ENCODE measurements at places on chromosomes 1 and 21. TPM values are rescaled to one million over a fixed set of nuclear protein-coding genes. Genes with fewer than 3 reads are reported as not detected.

- H3K4me3 ChIP-seq, result no peak overlapping the region
- DNase-seq, result peak; percentile 75
- H3K27me3 ChIP-seq, result no peaks in the 10 kb centered on the region
- peak overlapping the region; percentile 53 for H3K27ac ChIP-seq
- H3K4me1 ChIP-seq, result peaks cover 7% of the 10 kb centered on the region
Observed at GRCh38 chr1:37682334-37682987, 9.9 kb upstream of the CDCA8 start.

DNA sequence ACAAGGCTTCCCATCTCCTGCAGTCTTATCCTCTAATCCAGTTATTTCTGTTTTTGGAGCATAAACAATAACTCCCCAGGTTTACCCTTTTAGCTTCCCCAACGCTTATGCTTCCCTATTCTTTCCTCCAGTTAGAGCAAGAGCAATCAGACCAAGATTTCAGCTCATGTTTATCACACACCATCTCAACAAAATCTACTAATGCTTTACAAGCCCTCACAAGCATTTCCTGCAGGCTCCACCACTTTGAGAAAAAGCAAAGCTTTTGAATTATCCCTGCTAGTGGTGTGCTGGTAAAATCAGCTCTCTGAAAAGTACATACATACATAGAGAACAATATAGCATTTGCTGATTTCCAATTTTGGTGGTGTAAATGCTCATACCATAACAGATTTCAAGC is 92.9 kb downstream of the EDEM3 start:
- peaks cover 22% of the 10 kb centered on the region for H3K27me3 ChIP-seq
- no peaks in the 10 kb centered on the region for H3K36me3 ChIP-seq
- no peak overlapping the region for H3K4me3 ChIP-seq

CAPN8 gene
- polyA plus RNA-seq, result not detected

DNA sequence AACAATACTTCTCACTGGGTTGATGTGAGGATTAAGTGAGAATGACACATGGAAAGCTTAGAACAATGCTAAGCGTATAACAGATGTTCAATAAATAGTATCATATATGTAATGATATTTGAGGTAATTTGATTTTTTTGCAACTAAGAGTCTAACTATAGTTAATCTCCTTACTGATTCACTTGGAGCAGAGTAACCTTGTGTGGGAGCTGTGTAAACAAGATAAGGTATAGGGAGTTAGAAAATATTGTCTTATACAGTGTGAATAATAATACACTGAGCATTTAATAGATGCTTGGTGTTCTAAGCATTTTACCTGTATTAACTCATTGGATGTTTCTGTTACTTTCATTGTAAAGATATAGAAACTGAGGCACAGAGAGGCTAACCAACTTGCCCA is 15.9 kb downstream of the RALGPS2 start:
- H3K4me3 ChIP-seq, result no peak overlapping the region
- H3K27ac ChIP-seq, result peak overlapping the region; percentile 83
- peaks cover 71% of the 10 kb centered on the region for H3K4me1 ChIP-seq
- H3K27me3 ChIP-seq, result no peaks in the 10 kb centered on the region
- H3K36me3 ChIP-seq, result peaks cover 49% of the 10 kb centered on the region

DNA sequence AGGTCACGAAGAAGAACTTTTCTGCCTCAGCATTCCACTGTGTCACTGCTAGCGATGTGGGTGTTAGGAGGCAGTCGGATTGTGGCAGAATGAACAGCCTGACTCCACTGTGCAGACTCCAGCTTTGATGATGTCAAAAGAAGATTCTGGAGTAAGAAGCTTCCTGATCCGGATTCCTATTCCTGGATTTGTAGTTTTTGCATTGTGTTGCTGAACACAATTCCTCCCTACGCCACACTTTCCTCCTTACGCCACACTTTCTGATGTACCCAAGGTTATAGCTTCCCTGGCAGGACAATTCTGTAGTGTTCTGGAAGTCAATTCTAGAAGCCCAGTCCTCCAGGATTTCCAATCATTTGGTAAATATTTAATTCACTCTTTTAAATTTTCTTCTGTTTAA is 665.2 kb upstream of the ADGRL2 start:
- no peak overlapping the region for H3K4me3 ChIP-seq
- no peak for DNase-seq
- no peaks in the 10 kb centered on the region for H3K27me3 ChIP-seq
- no peaks in the 10 kb centered on the region for H3K4me1 ChIP-seq
- no peak overlapping the region for H3K27ac ChIP-seq
- H3K36me3 ChIP-seq, result no peaks in the 10 kb centered on the region

GRCh38 chr1:21782349-21782867 is 541 bp downstream of the USP48 start:
- peaks cover 46% of the 10 kb centered on the region for H3K4me1 ChIP-seq
- H3K36me3 ChIP-seq, result no peaks in the 10 kb centered on the region
- H3K4me3 ChIP-seq, result peak overlapping the region; percentile 99
- H3K27me3 ChIP-seq, result peaks cover 10% of the 10 kb centered on the region
- peak; percentile 51 for DNase-seq

GRCh38 chr1:214264976-214265375 is 16.0 kb upstream of the SMYD2 start:
- H3K4me3 ChIP-seq, result no peak overlapping the region
- no peak overlapping the region for H3K27ac ChIP-seq
- no peak for DNase-seq

DNA sequence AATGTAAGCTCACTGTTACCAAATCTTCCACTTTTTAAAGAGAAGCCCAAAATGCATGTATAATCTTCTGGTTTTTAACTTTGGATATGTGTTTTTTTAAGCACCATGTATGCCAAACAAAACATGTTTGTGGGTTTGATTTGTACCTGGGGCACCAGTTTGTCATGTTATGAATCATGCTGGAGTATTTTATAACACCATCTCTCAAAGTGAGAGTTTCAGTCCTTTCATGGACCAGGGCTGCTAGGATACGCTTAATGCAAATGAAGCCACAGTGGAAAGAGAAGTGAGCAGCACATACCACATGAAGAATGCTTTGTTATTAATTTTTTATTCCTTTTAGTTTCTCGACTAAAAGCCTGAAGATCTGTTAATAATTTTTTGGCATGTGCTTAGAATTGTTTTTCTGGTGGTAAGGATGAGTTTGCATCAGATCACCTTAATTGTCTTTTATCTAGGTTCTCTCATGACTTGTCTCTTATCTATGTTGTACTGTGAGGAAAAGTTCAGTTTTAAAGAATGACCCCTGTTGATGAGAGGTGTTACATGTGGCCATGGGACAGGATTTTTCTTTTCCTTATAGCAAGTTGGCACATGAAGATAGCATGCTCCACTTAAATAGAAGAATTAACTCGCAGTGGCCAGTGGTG is 2.0 kb upstream of the RABGAP1L start:
- DNase-seq, result no peak
- peaks cover 48% of the 10 kb centered on the region for H3K4me1 ChIP-seq
- H3K4me3 ChIP-seq, result peak overlapping the region; percentile 99
- H3K27ac ChIP-seq, result peak overlapping the region; percentile 21

NBPF26 gene
- polyA plus RNA-seq, result 7.4 TPM

RAB7B gene
- not detected for polyA plus RNA-seq

DNA sequence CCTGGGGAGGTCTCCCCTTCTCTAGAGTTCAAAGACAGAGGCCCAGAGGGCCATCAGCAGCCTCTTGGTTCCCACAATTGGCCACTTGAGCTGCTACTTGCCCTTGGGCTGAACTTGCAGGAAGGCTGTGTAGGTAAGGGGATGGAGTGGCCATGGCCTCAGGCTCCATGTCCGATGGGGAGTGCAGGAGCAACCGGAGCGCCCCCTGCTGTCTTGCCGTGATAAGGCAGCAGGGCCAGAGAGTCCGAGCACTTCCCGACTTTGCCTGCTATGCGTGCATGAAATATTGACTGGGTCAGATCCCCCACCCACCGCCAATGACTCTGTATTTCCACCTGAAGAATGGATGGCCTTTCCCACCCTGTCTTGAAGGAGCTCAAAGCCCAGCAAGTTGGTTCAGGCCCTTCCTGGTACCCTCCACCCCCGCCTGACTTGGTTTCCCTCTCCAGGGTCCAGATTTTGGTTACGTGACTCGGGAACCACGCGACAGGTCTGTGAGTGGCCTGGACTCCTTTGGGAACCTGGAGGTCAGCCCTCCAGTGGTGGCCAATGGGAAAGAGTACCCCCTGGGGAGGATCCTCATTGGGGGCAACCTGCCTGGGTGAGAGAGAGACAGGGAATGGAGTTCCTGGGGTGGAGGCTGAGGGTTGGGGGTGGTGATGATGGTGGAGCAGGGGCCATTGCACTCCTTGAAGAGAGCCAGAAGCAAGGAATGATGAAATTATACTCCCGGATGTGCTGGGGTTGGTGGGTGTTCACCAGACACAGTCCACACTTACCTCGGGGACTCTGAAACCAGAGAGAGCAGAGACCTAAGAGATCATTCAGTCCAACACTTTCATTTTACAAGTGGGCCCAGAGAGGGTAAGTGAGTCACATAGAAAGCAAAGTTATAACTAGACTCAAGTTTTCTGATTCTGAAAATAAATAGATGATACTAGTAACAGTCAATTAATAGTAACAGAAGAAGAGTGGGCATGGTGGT is 25.6 kb downstream of the PADI3 start:
- H3K27ac ChIP-seq, result no peak overlapping the region
- no peak for DNase-seq
- no peaks in the 10 kb centered on the region for H3K36me3 ChIP-seq
- peaks cover 16% of the 10 kb centered on the region for H3K27me3 ChIP-seq

DNA sequence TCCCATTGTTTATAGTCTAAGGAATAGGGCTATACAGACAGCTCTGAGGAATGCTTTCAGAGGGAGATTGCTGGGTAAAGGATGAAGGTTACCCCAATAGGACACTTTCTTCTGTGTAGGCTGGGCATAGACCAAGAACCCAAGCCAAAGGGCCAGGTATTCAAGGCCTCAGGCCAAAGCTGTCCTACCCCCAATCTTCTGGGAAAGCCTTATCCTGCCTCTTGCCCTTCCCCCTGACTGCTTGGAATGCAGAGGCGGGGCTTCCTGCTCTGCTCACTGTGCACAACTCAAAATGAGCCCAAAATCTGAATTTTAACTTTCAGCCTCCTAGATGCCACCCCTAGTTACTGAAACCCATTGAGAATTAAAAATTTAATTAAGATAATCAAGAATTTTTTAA is 2.2 kb downstream of the OR10Z1 start:
- H3K36me3 ChIP-seq, result no peaks in the 10 kb centered on the region
- no peaks in the 10 kb centered on the region for H3K4me1 ChIP-seq
- no peak for DNase-seq

- no peak overlapping the region for H3K27ac ChIP-seq
- H3K36me3 ChIP-seq, result no peaks in the 10 kb centered on the region
- no peak overlapping the region for H3K4me3 ChIP-seq
- no peaks in the 10 kb centered on the region for H3K4me1 ChIP-seq
- no peak for DNase-seq
- H3K27me3 ChIP-seq, result no peaks in the 10 kb centered on the region
Observed at GRCh38 chr1:195962051-195962450, 646.2 kb downstream of the KCNT2 start.

SPRR3 gene
- not detected for polyA plus RNA-seq

GRCh38 chr1:61125263-61125662 is 42.9 kb downstream of the NFIA start:
- H3K4me3 ChIP-seq, result no peak overlapping the region
- H3K27me3 ChIP-seq, result peaks cover 14% of the 10 kb centered on the region
- H3K36me3 ChIP-seq, result no peaks in the 10 kb centered on the region
- H3K27ac ChIP-seq, result no peak overlapping the region
- DNase-seq, result no peak

AZIN2 gene
- polyA plus RNA-seq, result 0.87 TPM

GRCh38 chr1:241992734-241993133 is 6.2 kb downstream of the MAP1LC3C start:
- no peaks in the 10 kb centered on the region for H3K36me3 ChIP-seq
- peaks cover 29% of the 10 kb centered on the region for H3K27me3 ChIP-seq
- no peak for DNase-seq
- no peaks in the 10 kb centered on the region for H3K4me1 ChIP-seq

KRTAP8-1 gene
- polyA plus RNA-seq, result not detected

OR2T29 gene
- 0.26 TPM for polyA plus RNA-seq

GRCh38 chr1:94329986-94330385 is 88.2 kb upstream of the ABCD3 start:
- H3K4me3 ChIP-seq, result no peak overlapping the region
- peaks cover 6% of the 10 kb centered on the region for H3K4me1 ChIP-seq
- peaks cover 57% of the 10 kb centered on the region for H3K27me3 ChIP-seq
- no peak for DNase-seq
- no peak overlapping the region for H3K27ac ChIP-seq

DNA sequence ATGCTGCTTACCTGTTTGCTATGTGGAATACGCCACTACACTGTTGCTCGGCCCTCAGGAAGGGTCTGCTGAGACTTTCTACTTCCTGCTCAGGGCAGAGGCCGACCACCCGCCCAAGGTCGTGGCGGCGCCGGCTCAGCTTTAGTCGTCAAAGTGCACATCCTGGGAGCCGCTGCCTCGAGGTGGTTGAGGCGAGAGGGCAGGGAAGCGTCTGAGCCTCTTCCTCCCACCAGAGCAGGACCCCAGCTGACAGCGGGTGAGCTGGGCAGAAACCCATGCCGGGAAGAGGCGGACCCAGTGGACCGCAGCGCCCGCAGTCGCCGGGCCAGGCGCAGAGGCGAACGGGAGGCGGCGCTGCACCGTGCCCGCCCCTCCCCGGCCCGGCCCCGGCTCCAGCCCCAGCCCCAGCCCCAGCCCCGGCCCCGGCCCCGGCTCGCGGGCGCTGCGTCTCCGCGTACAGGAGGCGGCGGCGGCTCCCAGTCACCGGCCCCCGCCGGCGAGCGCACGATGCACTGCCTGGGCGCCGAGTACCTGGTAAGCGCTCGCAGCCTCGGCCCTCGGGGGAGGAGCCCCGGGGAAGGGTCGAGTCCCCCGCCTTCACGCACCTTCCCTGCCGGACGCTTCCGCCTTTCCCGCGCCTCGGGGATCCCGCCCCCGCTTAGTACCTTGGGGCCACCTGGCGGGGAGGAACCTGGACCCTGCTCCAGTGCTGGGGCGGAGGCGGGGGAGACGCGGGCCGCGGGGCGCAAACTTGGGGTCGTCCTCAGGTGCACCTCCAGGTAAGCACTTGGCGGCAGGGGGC is at the start of gene SLC44A3:
Gene SLC44A3 (plus strand): TSS at position 413 of the 802 bp plus-strand sequence. CDS start 95 bp downstream, at position 508.
- H3K4me3 ChIP-seq, result peak within 1 kb of the TSS; percentile 77
- no peaks in the 10 kb centered on the region for H3K36me3 ChIP-seq
- peak; percentile 9 for DNase-seq

GRCh38 chr1:178877896-178878295 is 7.0 kb upstream of the ANGPTL1 start:
- no peaks in the 10 kb centered on the region for H3K27me3 ChIP-seq
- H3K4me3 ChIP-seq, result no peak overlapping the region

SIM2 gene
- polyA plus RNA-seq, result not detected

COPA gene
- 118 TPM for polyA plus RNA-seq

DNA sequence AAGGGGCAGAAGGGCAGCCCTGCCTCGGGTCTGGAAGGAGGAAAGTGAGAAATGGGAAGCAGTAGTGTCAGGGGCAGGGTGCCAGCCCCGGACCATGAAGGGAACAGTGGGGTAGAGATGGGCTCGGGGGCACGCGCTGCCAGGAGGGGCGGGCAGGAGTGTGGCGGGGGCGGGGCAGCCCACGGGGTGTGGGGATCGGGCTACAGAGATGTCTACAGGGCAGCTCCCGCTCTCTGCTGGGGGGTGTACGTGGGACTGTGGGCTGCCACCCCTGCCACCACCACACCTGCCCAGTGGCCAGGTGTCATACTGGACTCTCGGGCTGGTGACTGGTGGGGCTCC is 7.4 kb downstream of the ARHGEF16 start:
- H3K27ac ChIP-seq, result no peak overlapping the region
- H3K4me1 ChIP-seq, result no peaks in the 10 kb centered on the region
- DNase-seq, result no peak
- no peak overlapping the region for H3K4me3 ChIP-seq

LORICRIN gene
- not detected for polyA plus RNA-seq

GRCh38 chr1:202639500-202639899 is 70.8 kb downstream of the SYT2 start:
- peaks cover 58% of the 10 kb centered on the region for H3K27me3 ChIP-seq
- peaks cover 28% of the 10 kb centered on the region for H3K4me1 ChIP-seq
- no peaks in the 10 kb centered on the region for H3K36me3 ChIP-seq
- no peak for DNase-seq
- H3K27ac ChIP-seq, result no peak overlapping the region
